ENCODE measurements at places on chromosomes 16 and 17.
A peak's percentile ranks its signal among the peaks of the same experiment; 100 is the strongest.

- DNase-seq = no peak
Measured at GRCh38 chr17:19343671-19344151, 18.8 kb downstream of the B9D1 start.

GRCh38 chr16:55491691-55492090 lies 12.7 kb downstream of the MMP2 start:
- DNase-seq = no peak

DNA sequence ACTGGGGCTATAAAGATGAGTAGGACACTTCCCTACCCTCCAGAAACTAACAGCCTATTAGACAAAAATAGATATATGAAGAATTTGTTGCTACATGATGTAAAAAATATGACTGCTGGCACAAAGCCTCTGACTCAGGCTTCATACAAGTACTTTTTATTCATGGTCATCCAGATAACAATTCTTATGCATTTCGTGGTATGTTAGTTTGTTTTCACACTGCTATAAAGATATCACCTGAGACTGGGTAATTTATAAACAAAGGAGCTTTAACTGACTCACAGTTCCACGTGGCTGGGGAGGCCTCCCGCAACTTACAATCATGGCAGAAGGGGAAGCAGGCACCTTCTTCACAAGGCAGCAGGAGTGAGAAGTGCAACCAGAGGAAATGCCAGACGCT lies 112.5 kb upstream of the HLF start:
- no peak for DNase-seq

GRCh38 chr17:30336369-30337171 lies 2.7 kb upstream of the TMIGD1 start:
- DNase-seq = peak; percentile 58

DNA sequence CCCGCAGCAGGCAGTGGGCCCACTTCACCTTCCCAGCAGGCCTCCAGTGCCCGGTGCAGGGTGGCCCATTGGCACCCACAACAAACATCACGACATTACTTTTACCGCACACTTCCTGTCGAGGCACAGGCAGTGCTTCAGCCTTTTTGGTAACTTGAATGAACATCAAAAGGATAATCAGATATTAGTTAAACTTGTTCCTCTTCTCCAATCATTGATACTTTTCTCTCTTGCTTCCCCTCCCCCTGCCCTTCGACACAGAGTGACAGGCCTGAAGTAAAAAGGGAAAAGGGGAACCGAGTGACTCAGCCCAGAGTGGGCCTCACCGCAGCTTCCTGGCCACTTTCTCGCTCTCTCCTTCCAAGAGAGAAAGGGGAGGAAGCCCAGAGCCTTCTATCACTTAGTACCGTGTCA lies 507.0 kb downstream of the MAF start:
- peak; percentile 53 for DNase-seq

GRCh38 chr17:35222452-35222851 lies 20.4 kb upstream of the SLFN5 start:
- DNase-seq = no peak

DNA sequence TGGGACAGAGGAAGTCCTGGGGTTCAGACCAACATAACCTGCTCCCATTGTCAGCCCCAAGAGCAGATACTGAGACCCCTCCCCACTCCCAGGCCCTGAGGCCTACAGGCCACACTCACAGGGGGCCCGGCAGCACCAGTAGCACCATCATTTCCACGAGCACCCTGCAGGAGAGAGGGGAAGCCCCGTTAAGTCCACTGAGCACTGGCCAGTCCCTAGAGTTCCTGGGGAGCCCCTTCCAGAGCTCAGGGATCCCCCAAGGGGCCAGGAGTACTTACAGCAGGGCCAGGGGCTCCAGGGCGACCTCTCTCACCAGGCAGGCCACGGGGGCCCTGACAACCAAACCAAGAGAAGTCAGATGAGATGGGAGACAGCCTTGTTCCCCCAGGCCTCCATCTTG lies 5.4 kb downstream of the COL1A1 start:
- DNase-seq = no peak

DNA sequence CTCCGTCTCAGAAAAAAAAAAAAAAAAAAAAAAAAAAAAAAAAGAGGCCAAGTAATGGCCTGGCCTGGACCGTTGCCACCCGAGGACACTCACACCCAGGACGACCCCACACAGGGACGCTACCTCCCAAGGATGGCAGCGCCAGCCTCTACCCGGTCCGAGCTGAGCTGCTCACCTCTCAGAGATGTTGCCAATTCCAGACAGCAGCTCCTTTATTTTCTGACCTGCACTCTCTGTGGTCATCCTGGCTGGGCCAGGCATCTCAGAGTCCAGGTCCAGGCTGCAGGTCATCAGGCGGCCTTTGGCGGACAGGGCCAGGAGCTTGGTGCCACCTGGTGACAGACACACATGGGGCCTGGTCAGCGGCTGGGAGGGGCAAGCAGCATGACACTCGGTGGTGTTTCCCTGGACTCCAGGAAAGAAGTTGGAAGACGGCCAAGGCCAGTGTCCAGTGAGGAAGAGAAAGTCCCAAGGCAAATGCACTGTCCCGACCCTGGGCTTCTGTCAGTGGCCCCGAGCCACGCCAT lies 3.1 kb downstream of the FAAP100 start:
- no peak for DNase-seq

- no peak for DNase-seq
Measured at GRCh38 chr16:1508494-1509187, 15.5 kb downstream of the TELO2 start.

- no peak for DNase-seq
Measured at GRCh38 chr16:91484-91883, 13.5 kb downstream of the MPG start.

DNA sequence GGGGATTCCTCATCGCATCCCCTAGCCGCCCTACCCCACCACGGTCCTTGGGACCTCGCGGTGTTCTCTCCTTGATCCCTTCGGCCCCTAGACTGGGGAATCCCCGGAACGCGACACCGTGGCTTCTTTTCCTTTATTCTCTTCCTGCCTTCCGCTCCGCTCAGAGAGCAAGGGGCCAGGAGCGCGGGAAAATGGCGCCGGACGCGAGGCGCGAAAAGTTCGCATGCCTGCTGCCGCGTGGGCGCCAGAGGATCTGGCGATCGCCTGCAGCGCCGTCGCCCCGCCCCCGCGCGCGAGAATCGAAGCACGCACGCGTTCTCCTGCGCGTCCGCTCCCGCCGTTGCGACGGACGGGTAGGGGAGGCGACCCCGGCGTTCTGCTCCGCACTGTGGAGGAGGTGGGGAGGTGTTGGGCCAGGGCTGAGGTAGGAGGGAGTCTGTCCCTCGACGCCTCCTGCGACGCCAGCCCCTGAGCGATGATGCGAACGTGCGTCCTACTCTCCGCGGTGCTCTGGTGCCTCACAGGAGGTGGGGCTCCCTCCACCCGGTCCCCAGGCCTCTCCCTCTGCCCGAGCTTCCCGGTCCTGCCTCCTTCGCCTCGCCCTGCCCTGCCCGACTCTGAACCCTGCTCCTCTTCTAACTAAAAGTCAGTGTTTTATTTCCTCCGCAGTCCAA lies at the start of gene ZPBP2:
Gene ZPBP2 (plus strand): TSS at position 323 of the 674 bp plus-strand sequence. CDS start 153 bp downstream, at position 476.
- DNase-seq = peak; percentile 69
